GM10248 (cell line): ENCODE measurements at places on chromosomes 11 and 22.

DNA sequence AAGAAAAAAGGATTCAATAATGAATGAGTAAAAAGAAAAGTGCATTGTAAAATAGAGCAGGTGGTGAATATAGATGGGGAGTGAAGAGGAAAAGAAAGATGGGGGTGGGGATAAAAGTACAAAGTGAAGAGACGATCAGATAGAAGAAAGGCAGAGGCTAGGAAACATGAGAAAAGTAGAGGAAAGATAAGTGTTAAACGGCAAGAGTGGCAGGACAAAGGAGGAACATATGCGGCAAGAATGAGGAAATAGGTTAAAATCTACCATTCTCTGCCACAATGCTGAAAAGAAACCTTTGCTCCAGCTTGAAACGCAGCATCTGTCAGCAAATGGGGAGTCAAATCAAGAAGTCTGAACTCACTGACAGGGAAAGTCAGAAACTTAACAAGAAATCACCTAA lies 6.8 kb downstream of the FUT4 start:
- peak; percentile 25 for DNase-seq

DNA sequence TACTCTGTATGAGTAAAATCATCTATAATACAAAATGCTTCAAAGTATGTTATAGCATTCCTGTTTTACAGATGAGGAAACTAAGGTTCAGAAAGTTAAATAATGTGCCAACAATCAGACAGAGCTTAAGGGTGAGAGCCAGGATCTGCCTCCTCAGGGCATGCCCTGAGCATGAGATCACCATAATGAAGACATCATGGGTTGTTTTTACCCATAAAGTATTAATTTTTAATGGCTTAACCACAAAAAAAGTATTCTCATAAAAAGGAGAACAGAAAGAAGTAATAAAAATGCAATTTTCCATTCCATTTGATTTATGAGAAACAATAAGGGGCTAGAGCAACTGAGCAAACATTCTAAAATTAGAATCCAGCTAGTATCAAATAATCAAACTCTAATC lies 534.3 kb upstream of the ARHGAP42 start:
- no peak for DNase-seq

DNA sequence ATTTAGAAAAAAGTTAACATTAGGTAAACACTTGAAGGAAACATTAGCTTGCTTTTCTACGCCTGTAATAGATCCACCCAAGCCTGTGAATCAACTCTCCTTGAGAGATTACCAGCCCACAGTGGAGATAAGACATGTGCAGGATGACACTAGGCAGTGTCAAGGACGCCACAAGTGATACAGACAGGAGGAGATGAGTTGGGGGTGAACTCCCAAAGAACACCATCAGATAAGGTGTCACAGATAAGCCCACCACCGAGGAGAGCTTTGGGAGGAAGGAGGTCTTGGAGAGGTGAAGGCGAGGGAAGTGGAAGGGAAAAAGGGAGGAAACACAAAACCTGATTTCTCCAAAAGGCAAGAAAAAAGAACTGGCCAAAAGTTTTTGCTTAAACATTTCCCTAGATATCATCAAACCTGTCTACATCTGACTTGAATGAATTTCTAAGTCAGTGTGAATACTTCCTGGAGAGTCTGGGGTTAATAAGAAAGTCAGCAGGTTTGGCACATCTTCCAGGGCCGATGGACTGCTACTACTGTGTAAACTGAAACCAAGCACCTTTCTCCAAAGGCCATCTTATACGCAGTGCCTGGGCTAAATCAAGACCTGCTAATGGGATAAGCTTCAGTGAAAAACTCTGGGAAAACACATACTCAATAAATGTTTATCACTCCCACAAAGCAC lies 15.5 kb downstream of the CLTCL1 start:
- DNase-seq: no peak

DNA sequence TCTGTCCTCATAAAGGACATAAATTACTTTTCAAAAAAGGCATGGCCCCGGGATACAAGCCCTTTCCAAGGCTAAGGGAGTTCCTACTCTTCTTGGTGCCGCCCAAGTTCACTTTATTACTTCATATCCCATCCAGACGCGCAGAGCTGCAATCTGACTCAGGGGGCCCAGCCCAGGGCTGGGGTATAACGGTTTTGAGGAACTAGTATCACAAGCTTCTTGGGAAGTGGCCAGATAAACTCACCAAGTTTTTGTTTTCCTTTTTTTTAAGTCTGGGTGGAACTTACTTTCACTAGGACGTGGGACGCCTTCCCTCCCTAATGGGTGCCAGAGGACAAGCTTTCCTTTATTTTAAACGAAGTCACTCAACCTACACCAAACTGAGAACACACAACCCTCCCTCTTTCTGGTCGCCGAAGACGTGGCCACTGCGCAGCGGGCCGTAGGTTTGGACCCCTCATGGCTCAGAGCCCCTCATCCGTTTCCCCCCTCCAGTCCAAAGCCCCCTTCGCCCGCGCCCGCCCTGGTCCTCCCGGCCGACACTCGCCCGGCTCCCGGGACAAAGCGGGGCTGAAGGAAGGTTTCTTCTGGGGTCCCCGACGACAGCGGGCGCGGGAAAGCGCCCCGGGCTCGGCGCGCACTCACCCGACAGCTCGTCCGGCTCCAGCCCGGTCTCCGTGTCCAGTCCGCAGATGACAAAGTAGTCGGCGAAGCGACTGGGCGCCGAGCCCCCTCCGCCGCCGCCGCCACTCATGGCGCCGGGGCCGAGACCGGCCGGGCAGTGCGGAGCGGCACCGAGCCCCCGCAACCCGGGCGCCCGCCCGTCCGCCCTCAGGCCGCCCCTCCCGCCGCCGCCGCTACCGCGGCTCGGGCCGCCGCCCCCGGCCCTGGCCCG lies 587 bp downstream of the DENND5A start:
- peak; percentile 33 for DNase-seq

GRCh38 chr11:123473941-123474677 lies 44.0 kb downstream of the GRAMD1B start:
- no peak for DNase-seq
